ENCODE measurements at places on chromosomes 13 and 19. TPM values are rescaled to one million over a fixed set of nuclear protein-coding genes. Genes with fewer than 3 reads are reported as not detected.
A peak's percentile ranks its signal among the peaks of the same experiment; 100 is the strongest.

DNA sequence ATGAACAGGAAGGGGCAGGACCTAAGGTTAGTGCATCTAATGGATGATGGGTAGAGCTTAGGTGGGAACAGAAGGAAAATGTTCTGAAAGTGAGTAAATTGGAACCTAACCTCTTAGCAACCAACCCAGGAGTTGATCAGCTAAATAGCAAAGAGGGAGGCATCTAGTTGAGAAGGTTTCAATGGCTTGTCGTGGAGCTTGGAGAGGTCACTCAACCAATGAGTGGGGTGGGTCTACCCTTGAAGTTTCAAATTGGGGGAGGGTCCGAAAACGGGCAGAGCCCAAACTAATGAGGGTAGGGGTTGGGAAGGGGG, 5.7 kb upstream of the SHKBP1 start:
- DNase-seq: no peak

GRCh38 chr13:90738881-90739280, 608.6 kb upstream of the MIR17HG start:
- no peak for DNase-seq

DNA sequence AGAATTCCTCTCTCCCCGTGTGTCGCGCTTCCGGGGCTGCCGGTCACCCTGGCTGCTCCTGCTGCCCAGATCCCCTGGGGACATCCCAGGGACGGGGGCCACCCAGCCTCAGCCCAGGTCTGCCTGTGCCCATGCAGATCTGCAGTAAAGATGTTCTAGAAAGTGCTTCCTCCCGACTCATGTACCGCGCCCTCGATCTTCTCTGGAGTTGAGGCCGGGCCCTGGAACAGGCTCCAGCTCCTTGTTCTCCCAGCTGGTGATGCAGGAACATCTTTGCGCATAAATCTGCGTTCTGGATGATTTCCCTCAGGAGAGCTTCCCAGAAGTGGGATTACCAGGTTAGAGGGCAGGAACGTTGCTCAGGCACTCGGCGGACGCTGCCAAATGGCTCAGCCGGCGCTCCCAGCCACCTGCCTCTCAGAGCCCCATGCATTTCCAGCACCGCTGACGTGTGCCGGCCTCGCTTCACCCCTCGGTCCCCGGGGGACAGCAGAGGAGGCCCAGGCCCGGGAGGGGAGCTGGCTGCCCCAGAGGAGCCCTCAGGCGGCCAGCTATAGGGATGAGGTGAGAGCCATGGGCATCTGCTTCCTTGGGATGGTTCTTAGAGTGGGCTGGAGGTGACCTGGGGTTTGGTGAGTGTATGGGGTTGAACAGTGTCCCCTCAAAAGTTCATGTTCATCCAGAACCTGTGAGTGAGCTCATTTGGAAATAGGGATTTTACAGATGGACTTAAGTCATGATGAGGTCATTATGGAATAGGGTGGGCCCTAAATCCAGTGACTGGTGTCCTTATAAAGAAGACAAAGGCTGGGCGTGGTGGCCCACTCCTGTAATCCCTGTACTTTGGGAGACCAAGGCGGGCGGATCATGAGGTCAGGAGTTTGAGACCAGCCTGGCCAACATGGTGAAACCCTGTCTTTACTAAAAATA, 42.6 kb downstream of the CRTC1 start:
- DNase-seq: no peak

DNA sequence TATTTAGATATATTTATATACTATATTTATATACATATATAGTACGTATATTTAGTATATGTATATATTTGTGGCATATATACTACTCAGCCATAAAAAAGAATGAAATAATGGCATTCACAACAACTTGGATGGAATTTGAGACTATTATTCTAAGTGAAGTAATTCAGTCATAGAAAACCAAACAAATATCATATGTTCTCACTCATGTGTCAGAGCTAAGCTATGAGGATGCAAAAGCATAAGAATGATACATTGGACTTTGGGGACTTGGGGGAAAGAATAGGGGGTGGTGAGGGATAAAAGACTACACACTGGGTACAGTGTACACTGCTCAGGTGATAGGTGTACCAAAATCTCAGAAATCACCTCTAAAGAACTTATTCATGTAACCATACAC, 1015.7 kb downstream of the EFNB2 start:
- no peak for DNase-seq

DNA sequence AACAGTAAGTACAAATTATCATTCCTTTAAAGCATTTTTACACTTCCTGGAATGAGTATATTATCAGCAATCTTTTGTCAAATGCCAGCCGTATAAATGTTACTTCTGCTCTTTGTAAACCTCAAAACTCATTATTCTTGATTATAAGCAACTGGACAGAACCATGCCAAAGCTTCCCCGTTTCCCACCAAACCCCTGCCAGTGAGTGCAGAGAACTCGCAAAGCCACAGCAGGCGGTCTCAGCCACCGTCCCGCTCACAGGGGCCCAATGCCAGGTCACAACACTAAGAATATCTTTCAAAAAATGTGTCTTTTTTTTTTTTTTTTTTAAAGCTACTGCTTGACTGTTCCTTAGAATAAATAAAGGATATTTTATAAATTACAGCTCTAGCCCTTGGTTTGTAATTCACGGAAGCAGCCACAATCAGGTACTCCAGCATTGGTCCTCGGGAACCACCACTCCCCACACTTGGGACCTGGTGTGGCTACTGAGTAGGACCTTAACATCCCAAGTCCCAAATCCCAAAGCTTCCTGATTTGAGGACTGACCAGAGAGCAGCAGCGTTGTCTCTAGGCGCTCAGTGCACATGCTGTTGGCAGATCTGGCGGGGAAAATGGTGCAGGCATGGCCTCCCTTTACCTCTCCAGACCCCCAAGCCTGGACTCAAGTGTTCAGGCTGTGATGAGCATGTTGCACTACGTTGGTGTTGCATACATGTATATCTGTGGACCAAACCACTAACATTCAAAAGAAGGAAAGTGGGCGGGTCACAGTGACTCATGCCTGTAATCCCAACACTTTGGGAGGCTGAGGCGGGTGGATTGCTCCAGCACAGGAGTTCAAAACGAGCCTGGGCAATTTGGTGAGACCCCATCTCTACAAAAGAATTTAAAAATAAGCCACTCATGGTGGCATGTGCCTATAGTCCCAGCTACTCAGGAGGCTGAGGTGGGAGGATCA, 19.0 kb downstream of the KCTD15 start:
- no peak for DNase-seq

DNA sequence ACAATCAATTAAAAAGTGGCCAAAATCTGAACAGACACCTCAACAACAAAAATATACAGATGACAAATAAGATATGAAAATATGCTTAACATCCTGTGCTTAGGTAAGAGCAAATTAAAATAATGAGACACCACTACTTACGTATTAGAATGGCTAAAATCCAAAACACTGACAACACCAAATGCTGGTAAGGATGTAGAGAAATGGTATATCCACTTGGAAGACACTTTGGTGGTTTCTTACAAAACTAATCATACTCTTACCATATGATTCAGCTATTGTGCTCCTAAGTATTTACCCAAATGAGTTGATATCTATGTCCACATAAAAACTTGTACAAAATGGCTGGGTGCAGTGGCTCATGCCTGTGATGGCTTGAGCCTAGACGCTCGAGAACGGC, 51.7 kb upstream of the ZNF599 start:
- DNase-seq: no peak

DNA sequence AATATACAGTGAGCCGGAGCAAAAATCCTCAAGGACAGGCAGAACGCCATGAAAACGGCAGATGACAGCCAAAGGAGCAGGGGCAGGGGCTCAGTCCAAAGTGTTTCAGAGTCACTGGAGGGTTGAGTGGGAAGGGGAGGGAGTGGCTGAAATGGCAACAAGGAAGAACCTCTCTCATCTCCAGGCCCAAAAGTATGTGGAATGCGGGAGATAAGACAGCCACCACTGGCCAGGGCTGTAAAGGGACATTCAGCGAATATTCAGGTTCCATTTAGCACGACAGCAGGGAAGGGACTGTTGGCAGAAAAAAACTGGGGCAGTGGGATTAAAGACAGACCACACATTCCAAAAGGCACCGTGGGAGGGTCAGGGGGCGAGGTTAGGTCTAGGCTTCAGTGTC, 48.4 kb downstream of the USPL1 start:
- no peak for DNase-seq

DNA sequence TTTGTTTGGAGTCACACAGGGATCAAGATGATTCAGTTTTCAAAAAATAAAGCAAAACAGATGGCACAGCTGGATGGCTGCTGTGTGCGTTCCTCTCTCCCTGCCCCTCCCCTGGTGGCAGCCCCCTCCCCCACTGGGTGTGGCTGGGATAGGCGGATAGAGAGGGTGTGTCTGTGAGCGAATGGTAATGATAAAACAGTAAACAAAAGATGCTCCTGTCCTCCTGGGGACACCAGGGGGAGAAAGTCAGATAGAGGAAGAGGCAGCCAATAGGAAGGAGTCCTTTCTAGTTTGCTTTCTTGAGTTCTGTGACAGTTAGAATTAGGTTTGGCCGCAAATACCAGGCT, 6.5 kb downstream of the TMEM255B start:
- DNase-seq: no peak

DNA sequence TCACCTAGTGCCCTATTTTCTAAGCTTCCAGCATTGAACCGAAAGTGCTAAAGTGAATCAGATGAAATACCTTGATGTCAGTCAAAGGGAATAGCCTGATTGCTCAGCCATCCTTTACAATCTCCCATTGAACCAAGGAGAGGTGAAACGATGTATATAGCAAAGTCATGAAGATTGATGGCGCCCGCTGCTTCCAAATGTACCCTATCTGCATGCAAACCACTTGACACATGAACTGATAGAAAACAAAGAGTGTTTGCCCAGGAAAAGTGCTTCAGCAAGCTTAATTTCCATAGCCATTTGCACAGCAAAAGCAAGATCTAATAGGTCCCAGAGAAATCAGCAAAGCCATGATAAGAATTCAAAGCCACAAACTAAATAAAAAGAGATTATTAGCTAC, 624.9 kb upstream of the PCDH9 start:
- no peak for DNase-seq

DNA sequence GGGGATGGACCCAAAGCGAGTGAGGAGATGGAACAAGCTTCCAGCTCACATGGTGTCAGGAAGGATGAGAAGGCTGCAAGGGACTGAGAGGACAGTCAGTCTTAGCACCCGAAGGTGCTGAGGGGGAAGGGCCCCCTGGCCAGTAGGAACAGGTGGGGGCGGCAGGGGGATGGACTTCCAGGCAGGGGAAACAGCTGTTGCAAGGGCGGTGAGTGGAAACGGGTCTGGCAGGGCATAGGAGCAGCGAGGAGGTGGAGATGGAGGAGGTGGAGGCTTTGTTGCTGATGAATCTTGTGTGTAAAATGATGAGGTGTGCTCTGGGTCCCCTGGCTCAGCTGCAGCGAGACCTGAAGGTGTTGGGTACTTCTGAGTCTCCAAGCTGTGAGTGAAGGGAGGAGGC, 1.2 kb downstream of the MAP1S start:
- DNase-seq: no peak

DNA sequence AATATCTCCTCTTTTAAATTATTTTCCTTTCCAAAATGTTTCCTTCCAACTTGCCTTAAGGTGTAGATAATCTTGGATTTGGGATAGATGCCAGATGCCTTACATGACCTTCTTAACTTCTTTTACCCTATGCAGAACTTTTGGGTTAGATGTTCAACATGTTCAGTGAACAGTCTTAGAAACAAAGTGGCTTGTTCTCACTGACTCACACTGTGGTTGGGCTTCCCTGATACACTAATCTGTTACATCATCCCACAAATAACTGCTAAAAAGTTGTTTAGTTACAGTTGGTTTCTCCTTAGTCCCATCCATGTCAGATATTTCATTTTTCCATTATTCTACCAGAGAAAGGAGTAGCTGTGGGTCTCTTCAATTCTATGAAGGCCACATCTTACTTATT, 2638.2 kb downstream of the PCDH9 start:
- no peak for DNase-seq

- no peak for DNase-seq
These were observed 5.4 kb upstream of the LGALS13 start for GRCh38 chr19:39596911-39597310.

GRCh38 chr19:38281811-38282566, 17.6 kb downstream of the SPINT2 start:
- no peak for DNase-seq

DNA sequence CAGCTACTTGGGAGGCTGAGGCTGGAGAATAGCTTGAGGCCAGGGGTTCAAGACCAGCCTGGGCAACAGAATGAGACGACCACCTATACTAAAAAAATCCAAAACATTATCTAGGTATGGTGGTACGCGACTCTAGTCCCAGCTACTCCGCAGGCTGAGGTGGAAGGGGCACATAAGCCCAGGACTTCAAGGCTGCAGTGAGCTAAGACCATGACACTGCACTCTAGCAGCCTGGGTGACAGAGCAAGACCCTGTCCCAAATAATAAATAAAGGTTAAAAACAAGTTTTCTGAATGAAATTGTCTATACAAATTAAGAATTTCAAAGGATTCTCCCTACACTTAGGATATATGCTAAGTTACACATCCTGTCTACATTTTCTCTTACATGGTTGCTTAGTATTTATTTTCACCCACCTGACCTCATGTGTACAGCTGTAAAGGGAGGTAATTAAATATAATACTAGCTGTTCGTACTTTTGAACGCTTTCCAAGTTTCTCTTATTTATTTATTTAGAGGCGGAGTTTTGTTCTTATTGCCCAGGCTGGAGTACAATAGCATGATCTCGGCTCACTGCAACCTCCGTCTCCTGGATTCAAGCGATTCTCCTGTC, 1.6 kb downstream of the SLC25A30 start:
- DNase-seq: peak; percentile 43

DNA sequence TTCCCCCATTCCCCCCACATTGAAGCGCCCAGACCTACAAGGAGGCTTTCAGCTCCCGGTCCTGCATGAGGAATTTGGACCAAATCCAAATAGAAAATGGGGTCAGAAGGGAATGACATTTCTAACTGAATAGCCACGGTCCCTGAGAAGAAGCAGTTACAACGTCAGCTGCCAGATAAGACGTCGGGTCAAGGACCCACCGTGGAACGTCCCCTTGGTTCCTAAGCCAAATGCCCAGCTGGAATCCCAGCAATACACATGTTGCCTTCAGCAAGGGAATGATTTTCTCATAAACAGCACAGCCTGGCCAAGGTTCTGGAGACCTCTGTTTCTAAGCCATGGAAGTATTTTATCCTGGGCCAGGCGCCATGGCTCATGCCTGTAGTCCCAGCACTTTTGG, 109.1 kb upstream of the PEG3 start:
- DNase-seq: no peak

DNA sequence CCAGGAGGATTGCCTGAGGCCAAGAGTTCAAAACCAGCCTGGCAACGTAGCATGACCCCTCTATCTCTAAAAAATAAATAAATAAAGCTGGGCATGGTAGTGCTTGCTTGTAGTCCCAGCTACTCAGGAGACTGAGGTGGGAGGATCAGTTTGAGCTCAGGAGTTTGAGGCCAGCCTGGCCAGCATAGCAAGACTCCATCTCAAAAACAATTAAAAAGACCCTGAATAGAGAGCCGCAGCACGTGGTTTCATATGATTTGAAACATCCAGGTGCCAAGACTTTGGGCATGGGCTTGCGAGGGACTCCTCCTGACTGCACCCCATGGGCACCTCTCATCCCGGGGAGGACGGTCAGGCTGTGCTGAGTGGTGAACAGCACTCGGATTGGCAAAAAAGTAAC, 63.9 kb downstream of the ZIC5 start:
- no peak for DNase-seq

GRCh38 chr19:54614726-54615125, 15.6 kb upstream of the LILRB1 start:
- no peak for DNase-seq

The PGLYRP1 gene
- total RNA-seq: 0.43 TPM

The SMARCA4 gene
- total RNA-seq: 29.6 TPM

The METTL21C gene
- total RNA-seq: not detected

The ZNF626 gene
- 3.0 TPM for total RNA-seq

The DAND5 gene
- not detected for total RNA-seq

The OR7C1 gene
- total RNA-seq: not detected

The IFT88 gene
- 7.9 TPM for total RNA-seq

The KLHL1 gene
- total RNA-seq: not detected

The ZNF569 gene
- total RNA-seq: 2.1 TPM

Measured in left lobe of liver (tissue), 2 donors.